GM12878 (cell line): ENCODE measurements at places on chromosomes 2 and 18. TPM values are rescaled to one million over a fixed set of nuclear protein-coding genes. Genes with fewer than 3 reads are reported as not detected.

Gene KCNG2
- total RNA-seq = not detected in 2 replicates

Gene BMP10
- not detected in 2 replicates for total RNA-seq

Gene TCF23
- total RNA-seq = not detected in 2 replicates

Gene RSAD2
- total RNA-seq = 0.87 and 1.2 TPM in 2 replicates

Gene ABCG8
- total RNA-seq = not detected in 2 replicates

Gene POMC
- total RNA-seq = 6.2 and 6.8 TPM in 2 replicates
